HEK293T (cell line): ENCODE measurements at places on chromosomes 2 and 18.

GRCh38 chr18:41789001-41789400, 166.0 kb upstream of the PIK3C3 start:
- DNase-seq, result no peak

DNA sequence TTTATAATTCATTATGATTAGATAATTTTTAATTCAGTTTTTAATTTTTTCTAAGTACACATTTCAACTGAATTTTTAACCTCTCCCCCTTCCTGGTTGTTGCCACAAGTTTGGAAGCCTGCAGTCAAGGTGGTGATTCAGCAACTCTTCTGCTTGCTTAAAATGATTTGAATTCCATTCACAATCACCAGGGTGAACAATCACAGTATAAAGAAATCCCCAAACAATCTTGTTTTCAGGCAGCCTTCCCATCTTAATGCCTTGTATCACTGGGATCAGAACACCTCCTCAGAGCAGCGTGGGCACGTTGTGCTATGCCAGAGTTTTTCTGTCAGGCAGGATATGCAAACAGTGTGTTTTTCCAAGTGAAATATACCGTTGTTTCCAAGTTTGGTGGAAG, 46.7 kb upstream of the BARD1 start:
- DNase-seq, result no peak

DNA sequence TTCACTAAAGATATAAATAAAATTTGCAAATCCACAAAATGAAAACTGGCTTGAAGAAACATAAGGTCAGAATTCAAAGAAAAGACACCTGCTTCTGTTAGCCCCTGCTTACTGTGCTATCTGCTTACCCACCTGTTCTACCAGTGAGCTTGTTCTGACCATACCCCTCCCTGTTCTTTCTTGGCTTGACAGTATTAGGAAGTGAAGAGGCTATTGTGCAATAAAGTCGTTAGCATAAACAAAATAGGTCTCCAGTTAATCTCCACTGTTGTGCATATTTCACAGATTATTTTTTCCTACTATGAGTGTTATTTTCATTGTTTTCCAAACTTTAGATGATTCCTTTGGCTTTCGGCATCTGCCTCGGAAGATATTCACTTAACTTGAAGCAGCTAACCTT, 322.1 kb downstream of the CCDC85A start:
- DNase-seq, result no peak

GRCh38 chr2:65789923-65790675, 357.7 kb upstream of the SPRED2 start:
- DNase-seq, result no peak

- DNase-seq, result no peak
Measured at GRCh38 chr2:221380062-221380461, 192.0 kb downstream of the EPHA4 start.
